ENCODE measurements at places on chromosomes 16 and 17.

GRCh38 chr17:36535669-36536081, 888 bp downstream of the PIGW start:
- DNase-seq: no peak

DNA sequence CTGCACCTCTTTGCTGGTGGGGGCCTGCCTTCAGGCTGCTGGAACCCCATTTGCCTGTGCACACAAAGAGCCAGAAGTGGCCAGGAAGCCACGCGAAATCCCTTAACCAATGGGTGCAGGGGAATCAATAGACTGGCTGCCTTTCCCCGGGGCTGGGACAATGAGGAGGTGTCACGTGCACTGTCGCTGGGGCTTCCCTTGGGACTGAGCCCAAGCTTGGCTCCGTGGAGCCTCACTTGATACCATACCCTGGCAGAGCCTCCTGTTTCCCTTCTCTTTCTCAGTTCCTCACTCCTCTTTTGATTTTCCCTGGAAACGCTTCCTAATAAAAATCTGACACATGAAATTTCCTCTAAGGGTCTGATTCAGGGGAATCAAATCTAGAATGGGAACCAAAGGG, 38.8 kb upstream of the C16orf82 start:
- no peak for DNase-seq

- no peak for DNase-seq
Measured at GRCh38 chr17:60823515-60823914, 145.9 kb downstream of the BCAS3 start.

- no peak for DNase-seq
Measured at GRCh38 chr17:1414001-1414574, 14.1 kb upstream of the YWHAE start.

GRCh38 chr16:84448444-84448843, 56.0 kb downstream of the MEAK7 start:
- no peak for DNase-seq

DNA sequence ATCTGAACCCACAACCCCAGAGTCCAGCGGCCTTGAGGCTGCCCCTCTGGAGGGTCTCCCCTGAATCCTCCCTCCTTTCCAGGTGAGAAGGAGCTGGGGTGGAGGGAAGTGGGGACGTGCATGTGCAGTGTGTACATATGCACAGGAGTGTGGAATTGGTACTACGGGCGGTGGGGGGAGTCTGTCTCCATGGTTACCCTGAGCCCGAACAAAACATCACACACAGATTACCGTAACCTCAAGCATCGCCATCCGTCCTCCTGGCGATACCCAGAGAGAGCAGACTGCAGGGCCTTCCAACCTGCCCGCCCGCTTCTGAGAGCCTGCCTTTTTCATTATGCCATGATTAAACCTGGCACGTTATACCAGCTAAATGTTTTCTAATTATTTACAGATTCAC, 25.1 kb downstream of the GSG1L start:
- DNase-seq: no peak

DNA sequence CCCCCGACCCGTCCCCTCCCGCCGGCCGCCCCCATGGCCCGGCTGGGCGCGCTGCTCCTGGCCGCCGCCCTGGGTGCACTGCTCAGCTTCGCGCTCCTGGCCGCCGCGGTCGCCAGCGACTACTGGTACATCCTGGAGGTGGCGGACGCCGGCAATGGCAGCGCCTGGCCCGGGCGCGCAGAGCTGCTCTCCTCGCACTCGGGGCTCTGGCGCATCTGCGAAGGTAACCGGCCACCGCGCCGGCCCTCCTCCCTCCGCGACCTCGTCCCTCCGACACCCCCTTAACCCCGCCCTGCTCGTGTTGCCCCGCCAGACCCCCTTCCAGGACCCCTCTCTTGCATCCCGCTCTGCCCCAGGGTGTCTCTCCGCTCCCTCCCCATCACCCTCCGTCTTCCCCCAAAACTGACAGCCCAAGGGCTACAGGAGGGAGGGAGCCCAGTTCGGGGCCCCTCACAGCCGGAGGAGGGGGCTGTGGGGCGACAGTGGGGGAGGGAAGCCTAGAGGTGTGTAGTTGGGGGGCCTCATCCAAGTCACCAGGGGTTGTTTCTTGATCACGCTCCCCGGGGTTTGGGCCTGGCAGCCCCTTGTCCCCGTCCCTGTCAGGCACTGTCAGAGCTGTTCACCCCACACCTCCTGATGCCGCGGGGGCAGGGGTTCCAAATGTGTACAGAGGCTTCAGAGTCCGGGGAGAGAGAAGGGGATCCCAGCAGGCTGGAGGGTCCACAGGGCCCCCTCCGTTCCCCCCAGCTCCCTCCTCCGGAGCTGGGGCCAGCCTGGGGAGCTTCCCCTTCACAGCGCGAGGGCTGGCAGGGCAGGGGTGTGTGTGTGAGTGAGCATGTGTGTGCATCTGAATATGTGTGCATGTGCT, 794 bp downstream of the TMEM235 start:
- DNase-seq: no peak

DNA sequence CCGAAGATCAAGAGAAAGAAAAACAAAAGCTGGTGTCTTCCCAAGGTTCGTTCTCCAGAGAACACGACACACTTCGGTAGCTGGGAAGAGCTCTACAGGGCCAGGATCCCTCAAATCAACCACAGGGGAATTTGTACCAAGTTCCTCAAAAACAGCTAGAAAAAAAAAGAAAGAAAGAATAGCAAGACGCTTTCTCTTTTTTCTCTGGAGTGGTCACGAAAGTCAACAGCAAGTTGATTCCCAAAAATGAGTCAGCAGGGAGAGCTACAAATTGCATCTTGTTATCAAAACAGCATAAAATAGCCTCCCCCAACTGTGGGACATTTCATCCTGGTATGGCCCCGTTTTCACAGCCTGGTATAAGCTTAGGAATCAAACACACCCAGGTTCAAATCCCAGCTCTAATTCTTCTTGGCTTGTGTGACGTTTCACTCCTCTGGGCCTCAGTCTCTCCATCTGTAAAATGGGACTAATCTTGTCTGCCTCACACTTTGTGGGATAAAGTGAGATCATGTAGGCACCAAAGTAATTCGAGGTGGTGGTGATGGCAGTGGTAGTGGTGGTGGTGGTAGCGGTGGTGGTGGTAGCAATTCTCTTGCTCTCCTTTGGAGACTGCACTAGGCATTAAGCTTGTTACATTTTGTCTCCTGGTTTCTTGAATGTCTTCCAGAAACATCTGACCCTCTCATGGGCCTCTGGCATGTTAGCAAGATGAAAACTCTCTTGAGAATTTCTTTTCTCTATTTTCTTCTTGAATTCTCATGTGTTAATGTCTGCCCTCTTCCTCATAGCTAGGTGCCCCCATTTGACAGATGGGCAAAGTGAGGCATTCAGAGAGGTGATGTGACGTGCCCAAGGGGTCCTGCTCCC, 988 bp upstream of the IL21R start:
- DNase-seq: no peak

DNA sequence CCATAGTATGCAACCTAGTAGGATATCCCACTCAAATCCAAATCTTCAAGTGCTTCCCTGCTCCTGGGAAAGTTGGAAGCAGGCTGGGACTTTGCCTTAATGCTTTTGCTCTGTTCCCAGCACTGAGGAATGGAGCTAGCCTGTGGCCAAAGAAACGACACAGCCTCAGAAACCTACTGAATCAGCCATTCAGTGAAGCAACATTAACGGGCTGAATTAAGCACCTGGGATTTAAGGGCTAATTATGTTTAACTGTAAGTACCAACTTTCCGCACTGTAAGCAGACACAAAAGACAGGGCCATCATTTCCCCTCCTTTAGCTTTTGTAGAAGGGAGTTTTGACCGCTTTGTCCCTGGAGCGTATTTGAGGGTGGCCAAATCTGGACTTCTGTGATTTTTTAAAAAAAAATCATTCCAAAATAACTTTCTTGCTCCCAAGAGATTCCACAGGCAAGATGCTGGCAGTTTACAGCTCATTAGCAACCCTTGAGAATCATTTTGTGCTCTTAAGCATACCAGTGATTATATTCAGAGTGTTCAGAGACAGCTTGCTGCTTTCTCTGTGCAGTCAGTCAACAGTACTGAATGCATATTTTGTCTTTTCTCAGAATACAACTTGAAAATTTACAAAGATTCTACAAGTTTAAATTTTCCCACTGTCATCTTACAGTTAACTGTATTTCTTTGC, 17.6 kb upstream of the NOL11 start:
- DNase-seq: no peak

GRCh38 chr16:68987734-68988457, 117.6 kb upstream of the HAS3 start:
- DNase-seq: no peak

DNA sequence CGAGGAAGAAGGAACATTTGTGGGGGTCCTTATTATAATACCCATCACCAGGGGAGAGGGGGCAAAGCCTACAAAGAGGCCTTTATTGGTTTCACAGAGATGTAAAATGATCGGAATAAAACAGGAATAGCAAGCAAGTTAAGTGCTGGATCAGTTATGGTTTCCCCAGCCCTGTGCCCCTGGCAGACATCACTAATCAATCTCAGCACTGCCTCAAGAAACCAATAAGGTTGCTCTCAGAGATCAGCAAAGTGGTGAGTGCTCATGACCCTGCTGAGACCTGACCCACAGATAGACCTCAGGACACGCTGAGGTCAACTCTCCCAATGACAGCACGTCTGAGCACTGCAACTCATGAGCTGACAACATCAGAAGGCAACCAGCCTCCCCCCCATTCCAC, 66.3 kb downstream of the ZNF423 start:
- DNase-seq: no peak

DNA sequence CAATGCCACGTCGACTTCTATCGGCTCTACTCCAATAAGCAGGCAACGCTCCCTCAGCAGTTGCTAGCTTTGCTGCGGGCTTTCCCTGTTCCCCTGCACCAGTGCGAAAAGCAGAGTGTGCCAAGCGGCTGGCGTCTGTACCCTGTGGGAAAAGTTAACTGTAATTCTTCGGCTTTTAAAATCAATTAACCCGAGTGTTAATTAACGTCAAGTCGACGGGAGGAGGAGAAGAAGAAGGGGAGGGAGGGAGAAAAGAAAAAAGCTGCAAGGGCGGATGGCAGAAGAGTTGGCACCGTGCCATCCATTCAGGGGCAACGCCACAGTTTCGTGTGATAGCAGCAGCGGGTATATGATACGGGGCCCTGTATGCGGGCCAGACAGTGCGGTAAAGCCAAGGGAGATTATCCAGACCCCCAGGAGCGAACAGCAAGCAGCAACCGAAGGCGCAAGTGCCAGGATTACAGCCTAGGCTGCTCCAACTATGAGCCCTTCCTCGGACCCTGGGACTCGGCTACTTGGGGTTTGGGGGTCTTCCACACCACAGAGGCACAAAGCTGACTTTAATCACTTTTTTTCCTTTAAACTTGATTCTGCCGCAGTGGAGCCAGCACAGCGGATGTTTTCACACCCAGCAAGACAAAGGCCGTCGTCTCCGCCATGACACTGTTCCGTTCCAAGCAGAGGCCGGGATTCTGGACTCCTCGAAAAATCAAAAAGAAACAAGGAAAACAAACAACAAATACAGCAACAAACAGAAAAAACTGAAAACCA, 253.8 kb upstream of the PMFBP1 start:
- no peak for DNase-seq

DNA sequence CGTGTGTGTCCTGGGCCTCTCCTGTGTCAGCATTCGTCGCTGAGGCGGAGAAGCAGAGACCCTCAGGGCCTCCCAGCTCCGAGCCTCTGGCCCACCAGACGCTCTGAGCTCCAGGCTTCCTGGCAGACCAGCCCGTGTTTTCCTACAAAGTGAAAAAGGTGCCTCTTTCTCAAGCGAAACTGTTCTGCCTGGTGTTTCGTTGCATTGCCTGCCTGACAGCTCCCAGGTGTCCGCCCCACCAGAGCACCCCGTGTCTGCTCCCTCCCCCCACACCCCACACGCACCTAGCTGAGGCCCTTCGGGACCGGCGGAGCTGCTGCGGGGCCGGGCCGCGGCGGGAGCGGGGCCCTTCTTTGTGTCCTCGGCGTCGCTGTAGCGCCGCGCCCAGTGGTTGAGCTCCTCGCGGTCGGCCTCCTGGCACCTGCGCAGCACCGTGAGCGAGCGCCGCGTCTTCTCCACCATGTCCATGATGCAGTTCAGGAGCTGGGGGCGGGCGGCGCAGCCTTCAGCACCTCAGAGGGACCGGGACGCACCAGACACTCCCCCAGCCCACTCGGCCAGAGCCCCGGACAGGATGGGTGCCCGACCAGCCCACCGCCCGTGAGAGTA, 14.7 kb upstream of the PABPN1L start:
- DNase-seq: no peak

DNA sequence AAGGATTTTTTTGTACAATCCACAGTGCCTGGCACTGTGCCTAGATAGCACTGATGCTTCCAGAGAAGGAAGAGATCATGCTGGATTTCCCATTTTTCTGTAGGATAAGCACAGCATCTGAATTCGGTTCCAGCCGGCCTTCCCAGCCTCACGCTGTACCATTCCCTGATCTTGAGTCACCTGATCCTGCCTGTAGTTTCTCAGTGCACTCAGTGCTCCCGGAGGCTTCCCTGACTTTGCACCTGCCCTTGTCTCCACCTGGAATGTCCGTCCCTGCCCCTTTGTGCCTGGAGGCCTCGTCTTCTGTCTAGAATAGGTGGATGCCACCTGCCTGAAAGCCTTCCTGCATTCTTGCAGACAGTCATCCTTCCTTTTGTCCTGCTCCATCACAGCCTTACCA, 179.9 kb downstream of the CCDC182 start:
- DNase-seq: no peak

GRCh38 chr17:20187049-20187448, 177.9 kb downstream of the SPECC1 start:
- no peak for DNase-seq

GRCh38 chr17:28745786-28746411, 2.1 kb downstream of the TRAF4 start:
- no peak for DNase-seq

DNA sequence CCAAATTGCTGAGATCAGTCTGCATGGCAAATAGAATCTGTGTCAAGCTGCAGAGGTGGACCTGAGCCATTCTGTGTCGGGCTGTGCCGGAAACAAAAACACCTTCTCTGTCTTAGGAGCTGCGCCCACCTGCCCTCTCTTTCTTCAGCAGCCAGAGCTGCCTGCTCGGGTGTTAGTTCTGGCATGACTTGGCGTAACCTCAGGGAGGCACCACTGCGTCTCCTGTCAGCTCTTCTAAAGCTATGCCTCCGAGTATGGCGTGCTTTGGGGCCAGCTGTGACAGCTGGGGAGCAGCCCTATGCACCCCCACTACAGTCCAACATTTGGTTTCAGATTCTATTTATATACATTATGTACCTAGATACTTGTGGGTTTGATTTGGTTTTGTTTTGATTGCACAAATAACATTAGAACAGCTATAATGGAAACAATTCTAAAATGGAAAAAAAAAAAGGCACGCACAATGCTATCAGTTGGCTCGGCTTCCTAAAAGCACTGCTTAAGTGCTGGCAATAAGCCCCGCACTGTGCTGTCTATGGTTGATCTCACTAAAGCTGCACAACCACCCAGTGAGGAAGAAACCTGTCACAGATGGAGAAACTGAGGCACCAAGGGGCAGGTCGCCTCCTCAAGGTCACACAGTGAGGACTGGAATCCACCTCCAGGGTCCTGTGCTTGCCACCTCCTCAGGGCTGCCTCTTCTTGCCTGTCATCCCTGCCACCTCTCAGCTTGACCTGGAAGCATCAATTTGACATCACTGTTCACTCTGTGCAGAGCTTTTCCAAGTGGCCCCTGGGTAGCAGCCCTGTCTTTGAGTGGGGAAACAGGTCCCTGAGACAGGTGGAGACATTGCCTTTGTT, 18.7 kb upstream of the ADGRG1 start:
- no peak for DNase-seq

- DNase-seq: no peak
Measured at GRCh38 chr16:11681556-11681955, 13.3 kb downstream of the SNN start.

GRCh38 chr16:79253100-79253631, 347.4 kb downstream of the MAF start:
- DNase-seq: no peak

Data from AG04449 (cell line).